ENCODE measurements at places on chromosomes 3 and 15.
A peak's percentile ranks its signal among the peaks of the same experiment; 100 is the strongest.

GRCh38 chr15:96051598-96051997 lies 278.9 kb upstream of the NR2F2 start:
- no peak overlapping the region for H3K27ac ChIP-seq
- no peaks in the 10 kb centered on the region for H3K27me3 ChIP-seq

- H3K4me3 ChIP-seq, result no peak overlapping the region
- no peak for DNase-seq
- H3K36me3 ChIP-seq, result no peaks in the 10 kb centered on the region
- peaks cover 12% of the 10 kb centered on the region for H3K4me1 ChIP-seq
Measured at GRCh38 chr15:95897651-95898050, 432.8 kb upstream of the NR2F2 start.

GRCh38 chr3:53080612-53081205 lies 34.8 kb upstream of the SFMBT1 start:
- peaks cover 18% of the 10 kb centered on the region for H3K4me1 ChIP-seq
- no peak overlapping the region for H3K27ac ChIP-seq
- no peaks in the 10 kb centered on the region for H3K36me3 ChIP-seq
- no peak for DNase-seq
- no peak overlapping the region for H3K4me3 ChIP-seq
- no peaks in the 10 kb centered on the region for H3K27me3 ChIP-seq

- no peaks in the 10 kb centered on the region for H3K4me1 ChIP-seq
- no peak for DNase-seq
- H3K27me3 ChIP-seq, result no peaks in the 10 kb centered on the region
- peaks cover 21% of the 10 kb centered on the region for H3K36me3 ChIP-seq
- no peak overlapping the region for H3K4me3 ChIP-seq
- no peak overlapping the region for H3K27ac ChIP-seq
Measured at GRCh38 chr3:15665510-15666150, 64.1 kb downstream of the BTD start.

GRCh38 chr3:11721479-11721878 lies 77.8 kb upstream of the VGLL4 start:
- H3K27ac ChIP-seq, result peak overlapping the region; percentile 96
- no peak for DNase-seq
- no peaks in the 10 kb centered on the region for H3K27me3 ChIP-seq
- H3K36me3 ChIP-seq, result no peaks in the 10 kb centered on the region

GRCh38 chr3:43285644-43286043 lies 696 bp upstream of the SNRK start:
- peak overlapping the region; percentile 67 for H3K4me3 ChIP-seq
- peak overlapping the region; percentile 92 for H3K27ac ChIP-seq
- no peak for DNase-seq
- H3K27me3 ChIP-seq, result no peaks in the 10 kb centered on the region

DNA sequence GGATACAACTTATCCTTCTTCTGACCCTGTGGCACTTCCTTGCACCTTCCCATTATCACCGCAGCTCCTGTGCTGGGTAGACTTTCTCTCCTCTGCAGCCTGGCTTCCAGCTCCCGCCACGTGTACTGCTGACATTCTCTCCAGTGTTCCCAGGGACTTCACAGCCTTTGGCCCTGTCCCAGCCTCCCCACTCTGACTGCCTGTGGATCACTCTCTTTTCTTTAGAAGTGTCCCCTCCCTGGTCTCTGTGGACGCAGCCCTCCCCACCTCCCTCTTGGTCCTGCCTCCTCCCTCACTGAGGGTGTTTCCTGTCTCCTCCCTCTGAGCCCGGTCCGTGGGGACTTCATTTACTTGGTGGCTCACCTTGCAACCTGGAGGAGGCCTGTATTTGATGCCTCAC lies 17.4 kb downstream of the PDIA5 start:
- no peaks in the 10 kb centered on the region for H3K36me3 ChIP-seq
- no peaks in the 10 kb centered on the region for H3K27me3 ChIP-seq
- H3K4me1 ChIP-seq, result peaks cover 60% of the 10 kb centered on the region
- DNase-seq, result no peak

DNA sequence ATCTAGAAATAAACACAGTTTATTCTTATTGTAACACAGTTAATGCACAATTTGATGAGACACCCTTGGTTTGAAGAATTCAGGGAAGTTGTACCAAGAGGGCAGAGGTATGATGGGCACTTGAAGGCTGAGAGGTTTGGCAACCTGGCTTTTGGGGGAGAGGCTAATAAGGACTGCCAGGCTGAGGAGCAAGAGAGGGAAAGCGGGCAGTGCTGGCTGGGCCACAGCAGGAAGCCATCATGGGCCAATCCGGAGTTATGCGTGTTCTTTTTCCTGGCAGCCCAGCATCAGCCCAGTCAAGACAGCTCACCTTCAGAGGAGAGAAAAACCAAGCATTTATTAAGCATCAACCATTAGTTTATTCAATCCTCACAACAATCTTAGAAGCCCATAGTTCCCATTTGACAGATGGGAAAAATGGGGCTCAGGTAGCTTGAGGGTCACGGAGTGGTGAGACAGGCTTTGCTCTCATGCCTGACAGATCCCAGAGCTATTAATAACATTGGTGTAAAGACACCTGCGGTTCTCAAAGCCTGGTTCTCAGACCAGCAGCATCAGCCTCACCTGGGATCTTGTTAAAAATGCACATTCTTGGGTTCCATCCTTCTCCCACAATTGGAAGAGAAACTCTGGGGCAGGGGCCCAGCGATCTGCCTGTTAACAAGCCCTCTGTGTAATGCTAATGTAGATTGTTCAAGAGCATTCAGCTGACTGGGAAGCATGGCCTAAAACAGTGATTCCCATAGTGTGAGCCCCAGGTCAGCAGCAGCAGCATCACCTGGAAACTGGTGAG lies 183.7 kb downstream of the NTRK3 start:
- no peaks in the 10 kb centered on the region for H3K27me3 ChIP-seq
- no peak overlapping the region for H3K27ac ChIP-seq
- H3K36me3 ChIP-seq, result no peaks in the 10 kb centered on the region
- no peak for DNase-seq
- H3K4me1 ChIP-seq, result no peaks in the 10 kb centered on the region

- H3K4me3 ChIP-seq, result peak overlapping the region; percentile 17
- peaks cover 38% of the 10 kb centered on the region for H3K4me1 ChIP-seq
- H3K27me3 ChIP-seq, result no peaks in the 10 kb centered on the region
- no peak for DNase-seq
Measured at GRCh38 chr15:65211482-65211982, 259 bp upstream of the CILP start.

- peaks cover 91% of the 10 kb centered on the region for H3K36me3 ChIP-seq
- no peak overlapping the region for H3K27ac ChIP-seq
- no peaks in the 10 kb centered on the region for H3K27me3 ChIP-seq
- H3K4me3 ChIP-seq, result no peak overlapping the region
- no peak for DNase-seq
- H3K4me1 ChIP-seq, result peaks cover 44% of the 10 kb centered on the region
Measured at GRCh38 chr3:157152930-157153329, 7.0 kb downstream of the CCNL1 start.

GRCh38 chr15:37135225-37135624 lies 34.9 kb upstream of the MEIS2 start:
- no peak overlapping the region for H3K27ac ChIP-seq
- no peak for DNase-seq
- H3K27me3 ChIP-seq, result no peaks in the 10 kb centered on the region
- no peaks in the 10 kb centered on the region for H3K36me3 ChIP-seq

GRCh38 chr15:41494190-41494921 lies 682 bp downstream of the ITPKA start:
- no peak for DNase-seq
- H3K27ac ChIP-seq, result no peak overlapping the region
- H3K4me1 ChIP-seq, result peaks cover 35% of the 10 kb centered on the region
- no peaks in the 10 kb centered on the region for H3K27me3 ChIP-seq
- peak overlapping the region; percentile 69 for H3K4me3 ChIP-seq
- no peaks in the 10 kb centered on the region for H3K36me3 ChIP-seq

- no peaks in the 10 kb centered on the region for H3K4me1 ChIP-seq
- H3K27ac ChIP-seq, result no peak overlapping the region
- no peaks in the 10 kb centered on the region for H3K27me3 ChIP-seq
- DNase-seq, result no peak
- H3K4me3 ChIP-seq, result no peak overlapping the region
- no peaks in the 10 kb centered on the region for H3K36me3 ChIP-seq
Measured at GRCh38 chr3:115859002-115859807, 235.9 kb downstream of the GAP43 start.

DNA sequence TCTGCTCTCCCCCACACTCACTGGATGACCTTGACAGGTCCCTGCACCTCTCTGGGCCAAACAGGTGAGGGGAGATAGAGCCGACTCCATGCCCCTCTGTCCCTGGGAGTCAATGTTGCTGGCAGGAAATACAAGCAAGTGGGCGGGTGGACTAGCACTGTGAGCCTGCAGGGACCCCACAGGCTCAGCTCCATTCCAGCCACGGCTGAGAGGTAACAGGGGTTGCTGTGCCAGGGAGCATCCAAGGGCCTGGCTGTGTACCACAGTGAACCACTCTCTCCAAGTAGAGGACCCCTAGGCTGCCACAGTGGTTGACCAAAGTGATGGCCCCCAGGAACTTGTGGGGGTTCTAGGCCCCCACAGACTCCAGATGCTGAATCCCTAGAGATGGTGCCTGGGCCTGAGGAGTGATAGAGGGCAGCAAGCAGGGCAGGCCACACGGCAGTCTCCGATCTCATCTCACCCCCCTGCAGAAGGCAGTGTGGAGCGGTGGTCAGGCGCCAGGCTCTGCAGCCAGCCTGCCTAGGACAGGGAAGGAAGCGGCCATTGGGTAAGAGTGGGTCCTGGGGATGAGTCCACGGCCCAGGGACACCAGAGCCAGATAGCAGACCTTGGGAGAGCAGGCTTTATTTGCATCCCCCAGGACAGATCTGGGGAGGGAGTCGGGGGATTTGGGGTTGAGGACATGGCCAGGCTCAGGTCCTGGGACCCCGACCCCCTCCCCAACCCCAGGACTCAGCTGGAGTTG lies 3.2 kb downstream of the TNNC1 start:
- H3K4me1 ChIP-seq, result peaks cover 16% of the 10 kb centered on the region
- DNase-seq, result no peak
- H3K27ac ChIP-seq, result no peak overlapping the region
- no peak overlapping the region for H3K4me3 ChIP-seq
- no peaks in the 10 kb centered on the region for H3K36me3 ChIP-seq
- no peaks in the 10 kb centered on the region for H3K27me3 ChIP-seq

- no peaks in the 10 kb centered on the region for H3K27me3 ChIP-seq
- H3K4me3 ChIP-seq, result no peak overlapping the region
- peaks cover 42% of the 10 kb centered on the region for H3K4me1 ChIP-seq
Measured at GRCh38 chr3:4582624-4583023, 89.5 kb downstream of the ITPR1 start.

- no peak for DNase-seq
- H3K4me1 ChIP-seq, result peaks cover 2% of the 10 kb centered on the region
- no peaks in the 10 kb centered on the region for H3K36me3 ChIP-seq
- no peaks in the 10 kb centered on the region for H3K27me3 ChIP-seq
Measured at GRCh38 chr15:78291698-78292097, 7.7 kb downstream of the SKIC8 start.

GRCh38 chr3:164658125-164658524 lies 420.2 kb downstream of the SI start:
- no peaks in the 10 kb centered on the region for H3K36me3 ChIP-seq
- no peaks in the 10 kb centered on the region for H3K27me3 ChIP-seq
- no peak overlapping the region for H3K27ac ChIP-seq
- H3K4me1 ChIP-seq, result no peaks in the 10 kb centered on the region
- DNase-seq, result no peak
- H3K4me3 ChIP-seq, result no peak overlapping the region

GRCh38 chr3:103126115-103126514 lies 691.3 kb downstream of the ZPLD1 start:
- no peak for DNase-seq
- no peaks in the 10 kb centered on the region for H3K27me3 ChIP-seq
- H3K36me3 ChIP-seq, result no peaks in the 10 kb centered on the region
- H3K4me3 ChIP-seq, result no peak overlapping the region
- H3K27ac ChIP-seq, result no peak overlapping the region
- no peaks in the 10 kb centered on the region for H3K4me1 ChIP-seq

GRCh38 chr15:25183581-25184251 lies 228.9 kb downstream of the SNRPN start:
- no peaks in the 10 kb centered on the region for H3K36me3 ChIP-seq
- no peaks in the 10 kb centered on the region for H3K4me1 ChIP-seq
- H3K4me3 ChIP-seq, result no peak overlapping the region
- DNase-seq, result no peak
- no peak overlapping the region for H3K27ac ChIP-seq

DNA sequence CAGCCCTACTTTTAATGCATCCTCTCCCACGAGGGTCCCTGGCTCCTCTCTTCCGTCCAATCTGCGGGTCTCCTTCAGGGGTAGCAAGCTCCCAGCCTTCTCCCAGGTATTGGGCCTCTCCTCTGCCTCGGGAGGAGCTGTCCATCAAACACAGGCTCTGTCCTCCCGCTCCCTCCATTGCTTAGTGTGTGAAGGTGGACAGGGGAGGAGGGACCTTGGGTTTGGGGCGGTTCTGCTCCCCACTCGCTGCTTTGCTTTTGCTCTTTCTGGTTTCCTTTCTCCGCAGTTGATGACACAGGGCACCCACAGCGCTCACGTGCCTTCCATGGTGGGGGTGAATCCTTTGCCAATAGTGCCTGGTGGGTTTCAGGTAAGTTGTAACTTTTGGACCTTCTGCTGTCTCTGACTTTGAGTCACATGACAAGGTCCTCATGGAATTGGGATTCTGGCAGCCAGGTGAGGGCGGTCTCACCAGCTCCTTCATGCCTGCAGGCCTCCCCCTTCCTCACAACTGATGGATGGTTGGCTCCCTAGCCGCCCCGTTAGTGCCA lies 18.9 kb downstream of the MUC20 start:
- no peak for DNase-seq
- peaks cover 18% of the 10 kb centered on the region for H3K36me3 ChIP-seq
- H3K4me3 ChIP-seq, result no peak overlapping the region
- H3K27ac ChIP-seq, result no peak overlapping the region
- H3K27me3 ChIP-seq, result no peaks in the 10 kb centered on the region

DNA sequence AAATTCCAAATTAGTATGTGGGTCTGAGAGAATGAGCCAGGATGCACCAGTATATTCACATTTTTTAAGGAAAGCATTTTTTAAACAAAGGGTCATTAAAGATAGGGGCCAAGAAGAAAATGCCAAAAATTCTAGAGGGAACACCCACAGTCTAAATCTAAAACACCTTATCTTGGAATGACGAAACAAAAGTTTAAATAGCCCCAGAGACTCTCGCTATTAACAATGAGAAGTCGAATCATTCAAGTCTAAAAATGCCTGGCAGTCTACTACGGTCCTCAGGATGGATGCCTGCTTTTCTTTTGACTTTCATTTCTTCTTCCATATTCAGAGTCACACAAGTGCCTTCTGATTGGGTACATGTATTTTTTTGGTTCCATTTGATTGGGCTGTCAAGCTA lies 66.3 kb downstream of the SSUH2 start:
- no peaks in the 10 kb centered on the region for H3K36me3 ChIP-seq
- no peak overlapping the region for H3K27ac ChIP-seq
- no peaks in the 10 kb centered on the region for H3K27me3 ChIP-seq
- DNase-seq, result no peak

GRCh38 chr15:31740203-31740602 lies 290.1 kb upstream of the CHRNA7 start:
- H3K27me3 ChIP-seq, result no peaks in the 10 kb centered on the region
- no peaks in the 10 kb centered on the region for H3K36me3 ChIP-seq
- H3K4me3 ChIP-seq, result no peak overlapping the region
- no peaks in the 10 kb centered on the region for H3K4me1 ChIP-seq
- no peak for DNase-seq

GRCh38 chr15:42444415-42445063 lies 46.4 kb downstream of the ZNF106 start:
- no peaks in the 10 kb centered on the region for H3K27me3 ChIP-seq
- DNase-seq, result no peak
- H3K36me3 ChIP-seq, result no peaks in the 10 kb centered on the region
- H3K27ac ChIP-seq, result no peak overlapping the region

GRCh38 chr3:90056281-90057032 lies 949.0 kb downstream of the EPHA3 start:
- H3K27me3 ChIP-seq, result no peaks in the 10 kb centered on the region
- no peak for DNase-seq
- no peak overlapping the region for H3K4me3 ChIP-seq
- H3K36me3 ChIP-seq, result no peaks in the 10 kb centered on the region
- H3K4me1 ChIP-seq, result peaks cover 16% of the 10 kb centered on the region
- H3K27ac ChIP-seq, result no peak overlapping the region
